Effector CD4-positive, alpha-beta T cell (primary cell): ENCODE measurements at places on chromosomes 7 and 10.

DNA sequence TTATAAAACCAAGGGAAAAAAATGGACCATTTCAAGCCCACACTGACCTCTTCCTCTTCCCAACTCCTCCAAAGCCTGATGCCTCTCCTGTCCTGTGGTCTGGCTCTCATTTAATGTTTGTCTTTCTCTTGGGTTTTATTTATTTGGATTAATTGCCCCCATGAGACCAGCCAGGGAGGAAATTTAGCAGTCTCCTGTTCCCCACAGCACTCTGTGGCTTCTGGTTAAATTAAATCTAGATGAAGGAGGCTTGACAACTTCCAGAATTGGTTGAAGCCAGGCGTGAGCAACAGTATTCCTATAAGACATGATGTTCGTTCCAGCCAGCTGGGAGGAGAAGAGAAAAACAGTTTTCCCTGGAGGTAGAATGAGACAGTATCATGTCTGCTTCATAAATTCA, 15.1 kb upstream of the PRLHR start:
- DNase-seq = no peak

DNA sequence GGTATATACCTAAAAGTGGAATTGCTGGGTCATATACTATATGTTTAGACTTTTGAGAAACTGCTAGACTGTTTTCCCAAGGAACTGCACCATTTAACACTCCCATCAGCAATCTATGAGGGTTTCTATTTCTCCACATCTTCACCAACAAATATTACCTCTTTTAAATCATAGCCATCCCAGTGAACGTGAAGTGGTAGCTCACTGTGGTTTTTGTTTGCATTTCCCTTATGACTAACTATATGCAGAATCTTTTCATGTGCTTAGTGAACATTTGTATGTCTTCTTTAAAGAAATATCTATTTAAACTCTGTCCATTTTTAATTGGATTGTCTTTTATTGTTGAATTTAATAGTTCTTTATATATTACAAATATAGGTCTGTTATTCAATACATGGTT, 115.8 kb upstream of the SEC61G start:
- no peak for DNase-seq

DNA sequence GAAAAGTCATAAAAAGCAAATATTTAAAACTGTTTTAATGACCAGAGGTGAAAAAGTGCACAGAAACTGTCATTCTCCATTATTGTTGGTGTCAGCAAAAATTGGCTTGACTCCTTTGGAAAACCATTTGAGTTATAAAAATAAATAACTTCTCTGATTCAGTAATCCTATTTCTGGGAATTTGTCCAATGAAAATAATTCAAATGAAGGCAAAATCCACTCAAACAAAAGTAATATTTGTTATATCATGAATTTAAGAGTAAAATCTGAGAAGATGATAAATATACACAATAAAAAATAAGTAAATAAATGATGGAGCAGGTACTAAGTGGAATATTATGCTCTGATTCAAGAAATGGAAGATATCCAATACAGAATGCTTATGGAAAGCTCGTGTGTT, 326.6 kb upstream of the KLF6 start:
- DNase-seq = no peak

GRCh38 chr7:6578114-6579084, 1.1 kb downstream of the ZDHHC4 start:
- no peak for DNase-seq

DNA sequence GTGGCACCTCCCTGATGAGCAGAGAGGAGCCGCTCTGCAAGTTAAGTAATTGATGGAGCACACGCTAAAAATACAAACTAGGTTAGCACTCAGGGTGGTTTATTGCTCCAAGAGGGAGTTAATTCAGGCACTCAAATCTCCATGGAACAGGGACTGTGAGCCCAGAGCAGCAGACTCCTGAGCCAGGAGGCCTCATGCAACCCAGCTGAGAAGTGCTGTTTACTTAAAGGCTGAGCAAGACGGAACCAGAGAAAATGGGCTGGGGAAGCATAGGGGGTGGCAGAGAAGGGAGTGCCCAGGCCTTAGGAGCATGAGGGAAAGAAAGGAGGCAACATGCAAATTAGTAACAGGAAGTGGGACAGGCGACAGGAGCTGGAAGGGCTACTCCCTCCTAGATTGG, 174.1 kb downstream of the KCNMA1 start:
- no peak for DNase-seq

- no peak for DNase-seq
These were observed 124.0 kb upstream of the PRSS58 start for GRCh38 chr7:142381727-142382390.

- DNase-seq = no peak
These were observed 31.4 kb upstream of the PAX2 start for GRCh38 chr10:100713859-100714565.

GRCh38 chr10:74419958-74420375, 268.9 kb downstream of the ADK start:
- DNase-seq = peak; percentile 12

GRCh38 chr10:128258421-128258976, 132.3 kb upstream of the MKI67 start:
- DNase-seq = no peak

- DNase-seq = no peak
These were observed at the start of gene DGKB for GRCh38 chr7:14902589-14903067. Gene DGKB, minus strand, starts transcription at chr7:14902751.

- DNase-seq = no peak
These were observed 2.1 kb upstream of the SAMD9L start for GRCh38 chr7:93150200-93150835.

DNA sequence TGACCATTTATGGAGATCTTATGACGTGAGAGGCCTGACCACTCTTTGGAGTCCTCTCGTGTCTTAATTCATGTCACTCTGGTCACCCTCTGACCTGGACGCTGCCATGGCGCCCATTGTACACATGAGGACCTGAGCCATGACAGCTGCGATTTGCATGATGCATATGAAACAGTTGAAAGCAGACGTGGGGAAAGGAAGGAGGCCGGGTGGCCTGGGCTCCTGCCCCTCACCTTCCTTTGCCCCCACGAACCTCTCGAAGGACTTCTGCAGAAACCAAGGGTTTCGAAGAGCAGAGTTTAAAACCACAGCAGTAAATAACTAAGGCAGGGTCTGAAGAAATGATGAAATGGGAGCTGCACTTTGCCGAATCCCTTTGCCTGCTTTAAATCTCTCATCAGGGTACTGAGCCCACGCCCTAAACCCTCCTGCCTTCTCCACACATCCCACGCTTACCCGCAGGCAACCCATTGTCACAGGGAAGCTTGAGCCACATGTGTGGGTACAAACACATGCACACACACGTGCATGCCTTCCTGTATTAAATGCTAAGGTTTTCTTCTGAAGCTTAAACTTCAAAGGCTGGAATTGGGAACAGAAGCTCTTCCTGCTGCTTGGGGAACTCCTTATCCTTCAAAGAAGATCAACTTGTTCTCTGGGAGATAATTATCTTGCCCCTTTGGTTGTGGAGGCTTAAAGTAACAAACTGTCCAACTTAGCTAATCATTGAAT, 11.7 kb upstream of the CALML3 start:
- no peak for DNase-seq

- no peak for DNase-seq
These were observed 4.1 kb downstream of the AQP1 start for GRCh38 chr7:30915751-30916150.

GRCh38 chr10:129151281-129151680, 315.8 kb upstream of the MGMT start:
- no peak for DNase-seq

- no peak for DNase-seq
These were observed 192.1 kb downstream of the DNAJB6 start for GRCh38 chr7:157528785-157529341.

DNA sequence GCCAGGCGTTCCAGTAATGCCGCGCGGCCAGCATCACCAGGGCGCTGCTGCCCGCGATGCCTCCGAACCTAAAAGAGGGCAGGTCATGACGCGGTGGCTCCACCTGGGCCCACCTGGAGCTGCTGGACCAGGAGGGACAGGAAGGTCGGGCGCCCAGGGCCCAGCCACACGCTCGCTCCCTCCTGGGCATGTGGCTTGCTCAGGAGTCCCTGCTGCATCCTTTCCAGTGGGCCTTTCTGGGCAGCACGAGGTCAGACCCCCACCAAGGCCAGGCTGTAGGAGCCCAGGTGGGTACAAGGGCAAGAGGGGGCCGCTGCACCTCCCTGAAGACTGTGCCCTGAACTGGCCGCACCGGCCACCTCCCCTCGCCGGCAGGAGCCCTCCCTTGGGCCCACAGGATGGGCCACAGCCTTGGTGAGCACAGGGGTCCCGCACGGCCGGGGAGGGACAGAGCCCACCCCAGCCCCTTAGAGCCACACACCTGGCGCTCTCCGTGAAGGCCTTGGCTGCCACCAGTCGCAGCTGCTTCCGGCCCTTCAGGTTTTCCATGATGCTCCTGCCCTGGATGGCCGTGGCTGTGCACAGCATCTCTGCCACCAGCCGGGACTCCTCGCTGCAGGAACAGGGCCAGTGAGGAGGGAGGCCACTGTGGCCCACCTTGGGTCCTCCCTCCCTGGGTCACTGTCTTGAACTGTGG, 43.2 kb downstream of the CFAP46 start:
- DNase-seq = no peak

DNA sequence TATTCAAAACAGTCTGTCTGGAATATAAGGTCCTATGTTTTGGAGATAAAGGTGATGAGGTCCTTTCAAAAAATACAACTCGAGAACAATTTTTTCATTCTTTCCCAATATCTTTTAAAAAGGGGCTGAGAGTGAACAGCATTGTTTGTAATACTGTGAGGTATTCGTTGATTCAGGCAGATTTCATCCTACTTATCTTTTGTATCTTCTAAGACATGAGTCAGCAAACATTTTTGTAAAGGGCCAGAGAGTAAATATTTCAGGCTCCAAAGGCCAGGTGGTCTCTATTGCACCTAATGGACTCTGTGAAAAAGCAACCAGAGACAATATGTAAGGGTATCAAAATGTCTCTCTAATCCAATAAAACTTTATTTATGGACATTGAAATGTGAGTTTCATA, 8.1 kb upstream of the ANK3 start:
- DNase-seq = no peak

GRCh38 chr7:76428868-76429805, 4.4 kb downstream of the ZP3 start:
- no peak for DNase-seq

DNA sequence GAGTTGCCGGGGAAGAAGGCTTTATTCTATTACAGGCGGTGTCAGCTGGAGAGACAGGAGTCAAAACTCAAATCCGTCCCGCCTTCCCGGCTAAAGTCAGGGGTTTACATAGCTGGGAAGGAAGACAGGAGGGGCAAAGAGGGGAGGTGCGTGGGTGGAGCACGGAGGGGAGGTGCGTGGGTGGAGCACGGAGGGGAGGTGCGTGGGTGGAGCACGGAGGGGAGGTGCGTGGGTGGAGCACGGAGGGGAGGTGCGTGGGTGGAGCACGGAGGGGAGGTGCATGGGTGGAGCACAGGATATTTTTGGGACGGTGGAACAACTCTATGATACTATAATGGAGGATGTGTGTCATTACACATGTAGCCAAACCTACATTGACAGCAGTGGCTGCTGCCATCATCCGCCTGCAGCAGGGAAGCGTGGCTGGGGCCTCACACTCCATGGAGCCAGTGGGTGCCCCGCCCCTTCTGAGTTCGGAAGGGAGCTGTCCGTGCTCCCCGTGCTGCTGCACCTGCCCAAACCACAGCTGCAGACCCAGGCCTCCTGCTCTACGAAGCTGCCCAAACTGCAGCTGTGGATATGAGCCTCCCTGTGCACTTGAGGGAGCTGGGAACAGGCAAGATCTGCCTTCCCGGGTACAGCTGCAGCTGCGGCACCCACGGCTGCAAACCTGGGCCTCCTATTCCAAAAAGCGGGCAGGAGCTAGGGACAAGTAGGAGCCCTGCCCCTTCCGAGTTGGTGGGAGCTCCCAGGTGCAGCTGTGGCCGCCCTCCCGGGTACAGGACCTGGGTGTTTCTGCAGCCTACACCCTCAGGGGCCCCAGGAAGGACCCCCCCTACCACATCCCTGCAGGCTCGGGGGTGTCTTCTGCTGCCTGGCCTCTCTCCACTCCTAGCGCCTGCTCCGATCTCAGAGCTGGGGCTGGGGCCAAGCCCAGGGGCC, 119.4 kb downstream of the DYNC2I1 start:
- no peak for DNase-seq

- DNase-seq = no peak
These were observed 128.2 kb upstream of the CHST15 start for GRCh38 chr10:124221356-124222317.

- DNase-seq = no peak
These were observed 100.0 kb upstream of the AMPH start for GRCh38 chr7:38731215-38731614.

GRCh38 chr10:118595598-118596425, at the start of gene PRLHR:
Gene PRLHR, minus strand, starts transcription at chr10:118595648. Its CDS starts 404 bp downstream, at chr10:118595244.
- DNase-seq = no peak

- no peak for DNase-seq
These were observed 57.0 kb upstream of the C10orf120 start for GRCh38 chr10:122756656-122757055.

- no peak for DNase-seq
These were observed 325.5 kb downstream of the SFMBT2 start for GRCh38 chr10:7085147-7085912.

GRCh38 chr7:20395104-20395503, 64.4 kb downstream of the ITGB8 start:
- DNase-seq = no peak

- no peak for DNase-seq
These were observed 54.9 kb upstream of the ZMIZ2 start for GRCh38 chr7:44693641-44694313.

- no peak for DNase-seq
These were observed 100.2 kb downstream of the GPR85 start for GRCh38 chr7:112986256-112987031.

GRCh38 chr7:1569833-1570632, at the start of gene PSMG3:
Gene PSMG3, minus strand, starts transcription at chr7:1570032. Its CDS starts 693 bp downstream, at chr7:1569339.
- peak; percentile 76 for DNase-seq
